Hepatocyte (in vitro differentiated cells): ENCODE measurements at places on chromosomes 4 and X.

DNA sequence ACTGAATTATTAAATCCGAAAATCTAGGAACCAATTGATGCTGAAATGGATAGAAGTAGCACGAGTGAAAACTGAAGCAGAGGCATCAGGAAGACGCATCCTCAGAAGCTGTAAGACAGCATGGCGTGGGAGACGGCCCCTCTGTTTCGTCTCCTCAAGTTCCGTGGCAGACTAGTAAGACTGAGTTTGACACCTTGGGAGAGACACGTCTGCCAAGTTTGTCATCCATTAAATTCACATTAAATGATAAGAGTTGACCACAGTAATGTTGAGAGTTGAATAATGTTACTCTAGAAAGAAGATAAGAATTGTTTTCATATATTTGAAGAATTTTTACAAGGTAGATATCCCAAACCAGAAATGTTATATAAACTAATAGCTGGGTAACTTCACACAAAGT lies 736.1 kb upstream of the FRG1 start:
- no peak for DNase-seq

- no peak for DNase-seq
Observed at GRCh38 chr4:142660728-142661127, 185.4 kb downstream of the INPP4B start.

DNA sequence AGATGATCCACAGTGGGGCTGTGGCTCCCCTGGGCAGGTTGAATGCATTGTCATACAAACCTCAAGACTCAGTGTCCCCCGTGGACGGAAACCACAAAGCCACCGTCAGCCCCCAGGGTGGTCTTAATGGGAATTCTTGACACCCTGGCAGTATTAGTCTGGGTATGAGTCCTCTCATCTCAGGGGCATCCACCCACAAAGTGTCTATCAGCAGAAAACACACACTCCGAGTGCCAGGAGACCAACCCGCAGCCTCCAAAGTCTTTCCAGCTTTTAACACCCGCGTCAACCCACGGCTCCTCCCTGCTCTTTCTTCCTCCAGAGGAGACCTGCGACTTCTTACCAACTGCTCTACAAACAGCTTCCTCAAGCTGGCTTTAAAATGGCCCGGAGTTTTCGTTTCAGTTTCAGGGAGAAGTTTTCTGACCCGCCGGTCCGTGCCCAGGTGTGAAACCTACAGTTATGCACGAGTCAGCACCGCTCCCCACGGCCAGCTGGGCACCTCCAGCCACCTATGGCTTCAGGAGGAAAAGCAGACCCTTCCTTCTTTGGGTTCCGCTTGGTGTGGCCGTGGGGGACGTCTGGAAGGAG lies 14.4 kb upstream of the ASMTL start:
- DNase-seq, result no peak

GRCh38 chr4:16812041-16812440 lies 86.4 kb downstream of the LDB2 start:
- DNase-seq, result no peak

GRCh38 chrX:115311601-115312001 lies 22.1 kb downstream of the LUZP4 start:
- peak; percentile 77 for DNase-seq

DNA sequence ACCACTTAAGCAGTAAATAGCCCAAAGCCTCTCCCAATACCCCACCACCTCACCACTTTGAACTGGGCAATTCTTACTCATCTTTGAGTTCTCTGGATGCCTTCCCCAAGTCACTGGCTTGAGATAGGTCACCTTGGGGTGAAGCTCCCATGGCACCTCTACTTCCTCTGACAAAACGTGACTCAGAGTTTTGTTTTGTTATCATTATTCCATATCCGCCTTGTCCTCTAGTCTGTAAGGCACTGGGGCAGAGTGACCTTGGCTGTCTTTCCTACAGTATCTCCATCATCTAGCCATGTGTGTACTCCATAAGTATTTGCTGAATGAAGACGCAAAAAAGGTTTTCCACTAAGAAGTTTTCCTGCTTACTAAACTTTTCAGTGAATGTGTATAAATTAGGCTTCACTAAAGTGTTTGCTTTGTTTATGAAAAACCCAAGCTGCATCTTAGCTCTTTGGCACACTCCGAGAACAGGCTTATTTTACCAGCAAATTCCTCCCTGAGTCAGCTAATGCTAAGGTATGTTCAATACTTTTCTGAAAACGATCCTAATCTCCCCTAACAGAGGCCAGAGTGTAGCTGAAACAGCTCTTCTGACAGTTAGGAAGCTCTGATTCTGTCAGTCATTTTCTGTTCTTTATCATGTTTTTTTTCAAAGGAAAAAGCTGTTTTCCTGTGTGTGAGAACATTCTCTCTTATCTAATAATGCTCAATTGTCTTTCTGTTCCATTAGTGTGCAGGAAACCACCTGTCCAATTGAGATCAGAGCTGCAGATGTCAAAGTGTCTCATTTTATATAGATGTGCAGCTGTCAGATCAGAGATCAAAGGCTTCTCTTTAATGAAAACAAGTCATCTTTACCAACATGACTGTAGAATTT lies 30.2 kb upstream of the TSPAN5 start:
- no peak for DNase-seq

DNA sequence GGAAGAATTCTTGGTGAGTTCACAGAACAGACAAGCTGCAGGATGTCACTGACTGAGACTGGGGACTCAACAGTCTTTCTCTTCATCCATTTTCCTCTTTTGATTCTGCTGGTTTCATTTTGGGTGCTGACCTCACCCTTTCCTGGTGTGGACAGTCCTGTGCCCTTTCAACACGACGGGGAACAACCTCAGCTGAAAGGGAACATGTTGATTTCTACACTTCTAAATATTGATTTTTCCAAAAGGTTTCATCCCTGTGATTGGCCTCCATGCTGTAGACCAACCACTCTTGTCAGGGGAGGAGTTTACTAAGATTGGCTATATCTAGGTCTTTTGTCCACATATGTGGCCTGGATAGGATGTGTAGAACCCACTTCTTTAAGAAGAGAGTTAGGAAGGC lies 91.8 kb downstream of the SLC4A4 start:
- DNase-seq, result no peak

DNA sequence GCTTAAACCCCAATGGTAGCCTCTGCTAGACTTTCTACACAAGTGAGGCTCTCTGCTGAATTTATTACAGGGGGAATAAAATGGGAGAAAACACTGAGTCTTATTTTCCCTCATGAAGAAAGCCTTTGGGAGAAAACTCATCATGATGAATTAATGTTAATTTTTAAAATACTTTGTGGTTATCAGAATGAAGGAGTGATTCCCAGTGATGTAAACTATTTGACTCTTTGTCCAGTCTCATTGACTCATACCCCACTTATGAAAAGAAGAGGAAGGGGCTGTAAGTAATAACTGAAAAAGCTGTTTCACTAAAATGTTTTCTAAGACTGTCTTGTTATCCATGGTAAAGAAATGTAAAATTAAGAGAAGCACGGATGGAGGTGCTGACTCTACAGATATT lies 208.8 kb downstream of the GRIA3 start:
- no peak for DNase-seq

DNA sequence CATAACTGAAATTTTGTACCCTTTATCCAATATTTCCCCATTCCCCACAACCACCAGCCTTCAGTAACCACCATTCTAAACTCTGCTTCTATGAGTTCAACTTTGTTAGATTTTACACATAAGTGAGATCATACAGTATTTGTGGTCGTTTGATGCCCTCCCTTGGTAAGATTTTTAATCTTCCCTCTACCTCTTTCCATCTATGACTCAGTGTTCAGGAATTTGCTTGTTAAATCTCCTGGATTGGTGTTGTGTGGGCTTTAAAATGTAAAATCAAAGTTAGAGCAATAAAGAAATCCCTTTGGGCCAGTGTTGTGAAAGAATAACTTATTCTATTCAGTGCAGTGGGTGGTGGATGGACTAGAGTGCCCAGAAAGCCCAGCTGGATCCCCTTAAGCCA lies 37.4 kb downstream of the SLC16A2 start:
- peak; percentile 18 for DNase-seq

DNA sequence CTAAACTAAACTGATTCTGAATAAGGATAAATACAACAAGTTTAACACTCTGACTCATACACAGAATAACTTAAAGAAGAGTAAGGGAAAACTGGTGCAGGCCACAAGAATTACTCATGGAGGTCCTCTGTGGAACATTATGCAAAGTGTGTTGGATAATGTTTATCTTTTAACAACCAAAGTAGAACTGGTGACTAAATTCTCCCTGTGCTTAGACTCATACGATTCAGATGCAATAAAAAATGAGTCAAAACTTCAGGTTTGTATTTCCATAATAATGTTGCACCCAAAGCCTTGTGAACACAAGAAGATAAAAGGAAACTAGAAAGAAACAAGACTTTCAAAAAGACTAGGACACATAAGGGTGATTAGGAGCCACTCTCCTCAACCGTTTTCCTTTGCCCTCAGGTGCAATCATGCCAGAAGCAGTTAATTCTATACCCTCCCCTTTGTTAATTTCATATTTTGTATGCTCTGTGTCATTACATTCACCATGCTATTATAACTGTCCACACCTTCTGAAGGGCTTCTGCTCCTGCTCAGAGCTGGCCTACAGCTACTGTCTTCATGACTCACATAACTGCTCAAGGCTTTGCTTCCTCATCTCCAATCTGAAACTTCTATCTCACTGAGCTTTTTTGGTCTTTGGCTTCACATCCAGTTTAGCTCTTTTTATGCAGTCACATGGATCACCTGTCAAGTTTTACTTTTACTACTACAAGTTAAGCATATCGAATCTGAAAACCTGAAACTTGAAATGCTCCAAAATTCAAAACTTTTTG lies 60.2 kb downstream of the KCNIP4 start:
- peak; percentile 12 for DNase-seq
